Upper lobe of left lung (tissue), 6 donors: ENCODE measurements at places on chromosomes 6 and 20. TPM values are rescaled to one million over a fixed set of nuclear protein-coding genes. Genes with fewer than 3 reads are reported as not detected.

DNA sequence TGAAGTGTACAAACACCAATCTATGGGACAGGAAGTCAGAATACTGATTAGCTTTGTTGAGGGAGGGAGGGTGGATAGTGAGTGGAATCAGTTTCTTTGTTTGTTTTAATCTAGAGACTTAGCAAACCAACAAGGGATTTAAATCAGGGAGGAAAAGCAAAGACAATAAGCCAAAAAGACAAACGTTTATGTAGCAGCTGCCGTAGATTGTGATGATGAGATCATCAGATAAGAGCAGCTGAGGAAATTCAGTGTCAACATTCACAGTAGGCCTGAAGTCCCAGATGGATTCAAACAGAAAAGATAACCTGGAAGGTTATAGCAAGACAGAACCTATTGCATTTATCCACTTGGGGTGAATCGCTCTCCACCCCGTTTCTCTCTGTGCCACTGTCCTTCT lies 104.9 kb upstream of the SYNDIG1 start:
- no peak for DNase-seq

DNA sequence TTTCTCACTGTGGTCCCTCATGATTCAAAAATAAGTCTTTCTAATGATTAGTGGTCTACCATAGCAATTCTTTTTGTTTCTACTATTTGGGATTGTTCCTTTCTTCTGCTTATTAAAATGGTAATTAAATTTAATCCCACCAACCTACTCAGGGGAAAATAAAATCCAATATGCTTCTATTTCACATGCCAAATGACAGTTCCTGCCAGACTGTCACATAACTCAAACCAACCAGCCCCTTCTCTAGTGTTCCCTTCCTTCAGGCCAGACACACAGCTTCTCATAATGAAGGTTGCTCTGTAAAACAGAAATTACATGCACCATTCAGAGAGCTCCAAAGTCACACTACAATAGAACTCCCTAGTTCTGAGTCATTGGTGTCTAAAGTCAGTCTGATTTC lies 23.2 kb downstream of the PAK5 start:
- no peak for DNase-seq

GRCh38 chr6:164690702-164691500 lies 618.5 kb downstream of the C6orf118 start:
- DNase-seq = no peak

DNA sequence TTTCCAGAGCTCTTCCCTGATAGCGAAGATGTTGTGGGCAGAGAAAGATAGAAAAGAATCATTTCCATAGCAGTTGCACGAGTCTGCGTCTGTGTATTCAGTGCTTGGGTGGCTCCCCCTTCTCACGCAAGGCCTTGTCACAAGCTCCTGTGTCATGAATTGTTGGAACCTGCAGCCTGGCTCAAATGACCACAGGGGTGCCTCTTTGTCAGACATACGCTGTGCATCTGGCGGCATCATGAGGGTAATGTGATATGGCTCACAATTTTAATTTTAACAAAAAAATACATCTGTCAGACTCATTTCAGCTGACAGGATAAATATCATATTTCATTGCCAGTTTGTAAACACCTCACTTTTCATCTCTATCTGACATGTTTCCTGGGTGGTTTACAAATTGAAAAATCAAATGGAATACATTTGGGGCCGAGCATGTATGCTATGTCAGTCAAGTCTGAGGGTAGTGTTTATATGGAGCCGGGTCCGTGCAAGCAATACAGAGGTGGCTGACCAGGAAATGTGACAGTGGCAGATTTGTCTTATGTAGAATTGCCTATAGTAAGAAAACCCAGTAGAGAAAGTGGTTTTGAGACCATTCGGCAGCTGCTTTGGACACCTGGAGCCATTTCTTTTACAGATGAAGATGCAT lies 90.9 kb downstream of the CAP2 start:
- no peak for DNase-seq

Gene PLCG1
- total RNA-seq = 223 TPM
